Amniotic epithelial cell (primary cell): ENCODE measurements at places on chromosomes 13 and 19.

DNA sequence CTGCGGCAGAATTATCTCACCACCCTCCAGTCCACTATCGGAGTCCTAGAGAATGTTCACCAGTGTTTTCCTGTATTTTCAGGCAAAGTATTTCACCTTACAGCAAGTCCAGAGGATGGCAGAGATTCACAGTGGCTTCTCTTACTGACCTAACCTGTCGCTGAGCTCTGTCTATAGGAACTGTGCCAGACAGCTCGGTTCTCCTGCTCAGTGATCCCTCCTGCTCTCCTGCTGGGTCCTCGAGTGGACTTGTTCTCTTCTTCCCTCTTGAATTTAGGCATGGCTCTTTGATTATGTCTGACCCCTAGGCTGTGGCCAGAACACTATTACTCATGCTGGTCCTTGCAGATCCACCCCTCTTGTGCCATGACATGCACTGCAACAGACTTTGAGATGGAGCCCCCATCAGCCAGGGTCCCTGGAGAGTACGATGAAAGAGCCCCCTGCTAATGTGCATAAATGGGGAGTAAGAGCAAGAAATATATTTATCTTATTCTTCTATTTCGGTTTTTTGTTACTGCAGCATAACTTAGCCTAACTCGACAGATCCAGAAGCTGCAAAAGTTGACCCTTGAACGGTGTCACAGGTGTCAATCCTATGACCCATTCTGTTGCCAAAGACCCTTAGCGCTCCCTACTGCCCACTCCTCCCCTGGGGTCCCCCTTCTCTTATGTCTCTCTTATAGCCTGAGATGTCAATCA, 439.4 kb downstream of the ZNF536 start:
- no peak for DNase-seq

DNA sequence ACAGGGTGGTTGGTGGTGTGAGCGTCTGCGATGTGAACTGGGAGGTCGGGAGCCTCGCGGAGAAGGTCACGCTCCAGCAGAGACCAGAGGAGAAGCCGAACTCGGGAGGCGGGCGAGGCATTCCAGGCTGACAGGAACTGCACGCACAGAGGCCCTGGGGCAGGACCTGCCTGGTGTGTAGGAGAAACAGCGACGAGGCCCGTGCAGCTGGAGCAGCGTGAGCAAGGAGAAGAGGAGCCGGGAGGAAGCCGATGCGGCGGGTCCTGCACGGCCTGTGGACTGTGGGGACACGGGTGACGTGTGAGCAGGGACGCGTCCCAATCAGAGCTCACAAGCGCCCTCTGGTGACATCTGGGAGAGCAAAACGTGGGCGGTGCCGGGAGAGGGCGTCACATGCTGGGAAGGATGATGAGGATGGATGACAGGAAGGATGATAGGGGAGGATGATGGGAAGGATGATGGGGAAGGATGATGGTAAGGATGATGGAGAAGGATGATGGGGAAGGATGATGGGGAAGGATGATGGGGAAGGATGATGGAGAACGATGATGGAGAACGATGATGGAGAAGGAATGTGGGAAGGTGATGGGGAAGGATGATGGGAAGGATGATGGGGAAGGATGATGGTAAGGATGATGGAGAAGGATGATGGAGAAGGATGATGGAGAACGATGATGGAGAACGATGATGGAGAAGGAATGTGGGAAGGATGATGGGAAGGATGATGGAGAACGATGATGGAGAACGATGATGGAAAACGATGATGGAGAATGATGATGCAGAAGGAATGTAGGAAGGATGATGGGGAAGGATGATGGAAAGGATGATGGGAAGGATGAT, 16.1 kb upstream of the MADCAM1 start:
- DNase-seq, result peak; percentile 49

DNA sequence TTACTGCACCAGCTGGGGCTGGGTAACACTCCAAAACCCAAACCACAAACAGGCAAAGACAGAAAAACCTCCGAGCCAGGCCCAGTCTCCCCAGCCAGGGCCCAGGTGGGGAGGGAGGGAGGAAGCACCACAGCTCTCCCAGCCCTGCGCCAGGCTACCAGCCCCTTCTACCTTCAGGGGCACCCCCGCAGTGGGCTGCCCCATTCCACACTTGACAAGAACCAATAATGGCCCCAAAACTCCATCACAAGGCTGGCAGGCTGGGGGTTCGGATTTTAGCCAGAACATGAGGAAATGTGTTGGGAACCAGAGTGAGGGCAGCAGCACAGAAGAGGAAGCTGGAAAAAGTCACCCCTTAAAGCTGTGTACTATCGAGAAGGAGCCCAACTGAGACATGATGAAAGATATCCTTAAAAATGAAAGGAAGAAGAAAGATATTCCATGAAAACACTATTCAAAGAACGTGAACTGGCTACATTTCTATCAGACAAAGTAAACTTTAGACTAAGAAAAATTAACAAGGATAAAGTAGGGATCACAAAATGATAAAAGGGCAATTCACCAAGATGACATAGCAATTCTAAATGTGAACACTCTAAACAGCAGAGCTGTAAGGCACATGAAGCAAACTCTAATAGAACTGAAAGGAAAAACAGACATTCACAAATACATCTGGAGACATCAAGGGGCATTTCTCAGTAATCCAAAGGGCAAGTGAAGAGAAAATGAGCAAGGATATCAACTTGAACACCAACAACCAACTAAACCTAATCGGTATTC, 12.9 kb downstream of the TUBGCP3 start:
- no peak for DNase-seq

- no peak for DNase-seq
Observed at GRCh38 chr19:9474975-9475374, 23.4 kb downstream of the ZNF560 start.

GRCh38 chr19:19271828-19272599, 1.1 kb downstream of the TM6SF2 start:
- DNase-seq, result no peak

DNA sequence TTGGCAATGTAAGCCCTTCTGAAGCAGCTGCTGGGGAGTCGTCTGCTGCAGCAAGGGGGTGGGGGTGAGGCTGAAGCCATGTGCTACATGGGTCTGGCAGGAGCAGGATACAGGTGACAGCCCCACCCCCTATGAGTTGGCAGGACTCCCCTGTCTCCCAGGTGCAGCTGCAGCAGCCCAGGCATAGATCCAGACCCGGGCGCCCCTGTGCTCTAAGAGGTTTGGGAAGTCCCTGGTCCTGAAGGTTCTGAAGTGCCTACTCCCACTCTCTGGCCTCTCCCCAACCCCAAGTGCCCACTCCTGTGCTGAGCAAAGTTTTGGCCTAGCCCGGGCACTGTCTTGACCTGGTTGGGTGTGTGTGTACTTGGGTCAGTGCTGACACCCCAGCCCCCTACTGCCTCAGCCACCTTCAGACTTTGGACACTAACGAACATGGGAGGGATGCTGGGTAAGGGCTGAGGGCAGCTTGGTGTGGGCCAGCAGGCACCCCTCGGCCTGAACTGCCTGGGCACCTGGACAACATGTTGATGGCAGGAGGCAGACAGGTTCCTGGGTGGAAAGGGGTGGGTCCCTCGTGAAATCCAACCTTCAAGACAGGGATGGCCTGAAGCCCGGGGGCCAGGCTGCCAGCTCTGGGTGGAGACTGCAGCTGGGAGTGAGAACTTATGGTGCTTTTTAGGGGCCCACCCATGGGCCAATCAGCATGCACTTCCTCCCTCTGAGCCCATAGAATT, 54.1 kb upstream of the SLITRK6 start:
- no peak for DNase-seq

- DNase-seq, result no peak
Observed at GRCh38 chr19:43752287-43752875, 2.4 kb downstream of the SMG9 start.

DNA sequence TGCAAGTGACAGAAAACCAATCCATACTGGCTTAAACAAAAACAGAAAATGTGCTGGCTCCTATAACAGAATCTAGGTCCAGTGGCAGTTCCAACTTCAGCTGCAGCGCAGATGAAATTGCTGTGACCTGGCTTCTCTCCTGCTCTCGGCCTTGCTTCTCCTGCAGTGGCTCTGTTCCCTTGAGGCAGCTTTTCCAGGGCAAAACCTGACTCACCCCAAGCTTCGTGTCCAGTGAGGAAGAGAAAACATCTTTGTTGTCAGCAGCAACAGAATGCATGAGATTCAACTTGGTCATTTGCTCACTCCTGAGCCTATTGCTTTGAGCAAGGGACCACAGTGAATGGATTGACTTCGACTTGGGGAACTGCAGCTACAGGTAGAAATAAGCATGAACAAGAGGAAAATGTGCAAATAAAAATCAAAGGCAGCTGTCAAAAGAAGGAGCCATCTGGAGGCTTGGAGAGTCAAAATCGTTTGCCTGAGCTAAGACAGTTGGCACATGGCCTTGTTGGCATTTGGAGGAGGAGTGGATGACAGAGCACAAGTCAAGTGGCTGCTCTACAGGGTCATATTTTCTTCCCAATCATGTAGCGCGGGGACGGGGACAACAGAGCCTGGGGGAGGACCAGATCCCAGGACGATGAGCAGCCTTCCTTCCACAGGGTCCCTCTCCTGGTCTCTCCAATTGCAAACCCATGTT, 523.4 kb downstream of the FGF9 start:
- DNase-seq, result no peak

GRCh38 chr13:38483623-38484022, 134.0 kb downstream of the UFM1 start:
- no peak for DNase-seq

DNA sequence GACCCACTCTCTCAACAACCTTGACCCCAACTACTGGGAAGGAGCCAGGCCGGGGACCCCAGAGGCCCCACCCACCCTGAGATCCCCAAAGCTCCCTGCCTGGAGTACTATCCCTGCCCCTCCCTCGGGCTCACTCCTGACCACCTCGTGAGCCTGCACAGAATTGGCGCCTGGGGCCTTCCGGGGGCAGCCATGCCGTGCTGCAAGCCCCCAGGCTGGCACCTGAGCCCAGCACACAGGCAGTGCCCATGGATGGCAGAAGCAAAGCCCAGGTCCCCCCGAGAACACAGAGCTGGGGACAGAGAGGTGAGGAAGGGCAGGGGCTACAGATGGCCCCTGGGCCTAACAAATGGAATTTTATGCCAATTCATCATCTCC, 13.9 kb downstream of the LSM4 start:
- no peak for DNase-seq

- peak; percentile 96 for DNase-seq
Observed at GRCh38 chr19:2970201-2970835, 7.0 kb upstream of the TLE6 start.
